NAMALWA (cell line): ENCODE measurements at places on chromosomes 1 and 21.
A peak's percentile ranks its signal among the peaks of the same experiment; 100 is the strongest.

DNA sequence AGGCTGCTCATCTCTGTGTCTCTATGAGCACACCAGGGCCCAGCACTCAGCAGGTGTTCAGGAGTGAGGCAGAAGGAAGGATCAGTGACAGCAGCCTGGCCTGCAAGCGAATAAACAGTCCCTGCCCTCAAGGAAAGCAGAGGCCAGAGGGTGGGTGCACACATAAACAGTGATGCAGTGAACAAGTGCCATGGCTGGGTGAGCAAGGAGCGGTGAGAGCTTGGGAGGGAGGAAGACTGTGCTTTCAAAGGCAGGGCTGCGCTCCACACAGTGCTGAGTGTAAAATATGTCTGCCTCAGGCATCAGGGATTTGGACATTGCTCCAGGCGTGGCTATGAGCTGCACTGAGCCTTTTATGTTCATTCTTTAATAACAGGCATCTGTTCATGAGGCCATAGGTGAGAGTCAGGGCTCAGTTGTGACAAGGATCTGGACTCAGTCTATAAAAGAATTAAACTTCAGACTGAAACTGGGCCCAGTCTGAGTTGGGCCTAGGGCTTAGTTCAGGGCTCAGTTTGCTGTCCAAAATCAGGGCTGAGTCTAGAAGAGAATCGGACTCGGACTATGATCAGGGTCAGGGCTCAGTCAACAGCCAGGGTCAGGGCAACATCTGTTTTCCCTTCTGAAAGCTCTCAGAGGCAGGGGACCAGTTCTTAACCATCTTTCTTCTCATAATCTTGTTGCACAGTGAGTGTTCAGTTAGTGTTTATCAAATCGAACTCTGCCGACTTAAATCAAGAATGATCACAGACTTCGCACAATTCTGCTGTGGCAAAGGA is 213.7 kb downstream of the FOXD2 start:
- no peak for DNase-seq

- DNase-seq, result no peak
Measured at GRCh38 chr1:190479050-190479397, 1.4 kb upstream of the BRINP3 start.

GRCh38 chr1:154435599-154436200 is 30.6 kb downstream of the IL6R start:
- DNase-seq, result no peak

DNA sequence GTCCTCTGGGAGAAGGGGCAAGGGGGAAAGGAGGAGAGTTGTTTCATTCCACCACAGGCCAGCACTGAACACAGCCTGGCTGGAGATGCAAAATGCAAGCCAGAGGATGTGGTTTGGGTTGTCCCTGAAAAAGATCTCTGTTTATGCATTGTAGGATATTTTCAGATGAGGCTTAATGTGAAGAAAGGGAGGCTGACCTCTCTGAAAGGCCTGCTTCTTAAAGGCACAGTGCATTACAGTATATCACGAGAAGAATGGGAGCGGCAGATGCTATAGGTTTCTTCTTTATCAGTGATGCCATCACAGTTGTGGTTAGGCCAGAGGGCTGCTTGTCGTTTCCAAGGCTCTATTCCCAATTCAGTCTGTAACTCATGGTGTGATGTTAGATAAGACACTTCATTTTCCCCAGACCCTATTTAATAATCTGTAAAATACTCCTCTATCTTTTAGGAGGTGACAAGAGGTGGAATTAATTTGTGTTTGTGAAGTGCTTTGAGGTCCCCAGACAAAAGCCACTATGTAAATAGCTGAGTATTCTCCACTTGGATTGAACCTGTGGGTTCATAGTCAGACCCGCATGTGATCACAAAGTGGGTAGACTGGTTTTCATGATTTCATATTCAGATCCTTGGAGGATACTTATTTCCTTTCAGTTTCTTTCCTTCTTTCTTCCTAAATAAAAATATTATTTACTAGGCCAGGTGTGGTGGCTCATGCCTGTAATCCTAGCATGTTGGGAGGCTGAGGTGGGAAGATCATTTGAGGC is 76.5 kb upstream of the WDR26 start:
- no peak for DNase-seq

DNA sequence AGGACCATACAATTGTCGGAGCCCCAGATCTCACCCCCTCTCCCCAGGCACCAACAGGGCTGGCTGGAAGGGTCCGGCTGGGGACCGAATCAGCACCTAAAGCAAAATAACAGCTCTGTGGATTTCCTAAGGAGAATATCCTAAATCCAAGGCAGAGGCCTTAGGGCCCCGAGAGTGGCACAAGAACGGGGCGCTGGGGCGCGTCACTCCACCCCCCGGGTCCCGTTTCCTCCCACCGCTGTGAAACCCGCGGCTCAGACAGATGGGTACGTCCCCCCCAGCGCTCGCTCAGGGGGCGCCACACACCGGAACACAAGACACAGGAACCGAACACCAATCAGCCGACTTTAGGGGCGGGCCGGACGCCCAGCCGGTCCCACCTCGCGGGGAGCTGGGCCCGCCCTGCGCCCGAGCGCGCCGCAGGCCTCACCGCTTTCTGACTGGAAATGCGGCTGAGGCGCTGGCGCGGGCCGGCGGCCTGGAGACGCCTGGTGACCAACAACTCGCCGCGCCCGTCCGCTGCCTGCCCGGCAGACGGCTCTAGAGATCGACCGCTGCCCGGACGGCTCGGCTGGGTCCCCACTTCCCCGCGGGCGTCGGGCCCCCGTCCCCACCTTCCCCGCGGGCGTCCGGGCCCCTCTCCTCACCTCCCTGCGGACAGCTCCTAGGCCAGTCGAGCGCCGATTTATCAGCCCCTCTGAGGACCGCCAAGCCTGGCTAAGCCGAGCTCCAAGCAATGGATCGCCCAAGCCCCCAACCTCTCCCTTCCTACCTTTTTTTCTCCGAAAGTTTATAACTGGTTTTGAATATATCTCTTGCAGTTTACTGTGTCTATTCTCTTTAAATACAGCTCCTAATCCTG is at the start of gene HFM1:
Gene HFM1, minus strand, starts transcription at position 687 of the 862 bp plus-strand sequence. CDS start 3,755 bp downstream, outside the sequence.
- DNase-seq, result peak; percentile 92

- DNase-seq, result no peak
Measured at GRCh38 chr1:234638832-234639799, 29.1 kb upstream of the IRF2BP2 start.

GRCh38 chr1:244436336-244437085 is 15.2 kb downstream of the ADSS2 start:
- no peak for DNase-seq

GRCh38 chr21:24290151-24290833 is 1317.0 kb downstream of the MRPL39 start:
- no peak for DNase-seq

DNA sequence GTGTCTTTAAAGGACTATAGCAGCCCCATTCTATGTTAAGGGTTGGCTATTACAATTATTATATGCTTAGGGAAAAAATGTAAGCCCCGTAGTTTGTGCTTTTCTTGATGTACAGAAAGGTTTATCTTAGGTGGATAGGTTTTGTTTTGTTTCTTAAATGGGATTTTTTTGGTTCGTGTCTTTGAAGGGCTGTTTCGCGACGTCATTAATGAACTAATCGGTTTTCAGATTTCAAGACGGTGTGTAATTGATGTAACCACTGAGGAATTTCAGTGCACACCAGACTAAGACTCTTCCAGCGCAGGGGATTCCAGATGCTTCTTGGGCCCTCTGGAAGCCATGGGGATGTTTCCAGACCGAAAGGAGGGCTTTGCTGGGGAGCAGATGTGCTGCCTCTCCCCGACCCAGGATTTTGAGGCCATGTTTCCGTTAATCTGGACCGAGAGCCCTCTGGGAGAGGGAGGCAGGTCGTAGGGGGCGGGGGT is 4.8 kb upstream of the SIM2 start:
- no peak for DNase-seq

GRCh38 chr1:67653304-67653703 is 31.7 kb upstream of the GADD45A start:
- DNase-seq, result no peak

GRCh38 chr1:17023573-17023972 is 11.8 kb upstream of the ATP13A2 start:
- peak; percentile 55 for DNase-seq
